Glomerular endothelial cell (primary cell): ENCODE measurements at places on chromosomes 7 and 10. TPM values are rescaled to one million over a fixed set of nuclear protein-coding genes. Genes with fewer than 3 reads are reported as not detected.

Gene FIS1
- total RNA-seq: 214 and 276 TPM in 2 replicates

Gene WEE2
- not detected in 2 replicates for total RNA-seq

Gene LIPJ
- not detected in 2 replicates for total RNA-seq

DNA sequence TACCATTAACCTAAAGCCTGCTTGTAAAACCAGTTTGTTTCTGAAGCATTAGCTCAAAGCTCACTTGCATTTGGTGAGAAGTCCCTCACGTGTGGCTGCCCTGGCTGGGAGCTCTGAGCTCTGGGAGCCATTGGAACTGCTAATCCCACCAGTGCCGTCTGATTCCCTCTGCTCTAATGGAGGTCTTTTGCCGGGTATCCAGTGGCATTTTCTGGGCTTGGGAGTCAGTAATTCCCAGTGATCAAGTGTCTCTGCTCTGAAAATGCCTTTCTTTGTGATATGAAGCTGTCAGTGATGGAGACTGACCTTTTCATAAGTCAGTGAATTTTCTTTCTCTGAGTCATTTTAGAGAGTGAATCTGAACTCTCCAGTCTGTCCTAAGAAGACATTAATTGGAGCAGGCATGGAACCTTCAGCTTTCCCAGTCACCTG is 36.9 kb upstream of the FAM20C start:
- DNase-seq: no peak

GRCh38 chr7:47948141-47948790 is at the start of gene PKD1L1:
Gene PKD1L1 (minus strand): TSS chr7:47948466. CDS start chr7:47948440, 26 bp downstream.
- DNase-seq: no peak

GRCh38 chr10:73444457-73444856 is 11.1 kb upstream of the MSS51 start:
- DNase-seq: no peak

DNA sequence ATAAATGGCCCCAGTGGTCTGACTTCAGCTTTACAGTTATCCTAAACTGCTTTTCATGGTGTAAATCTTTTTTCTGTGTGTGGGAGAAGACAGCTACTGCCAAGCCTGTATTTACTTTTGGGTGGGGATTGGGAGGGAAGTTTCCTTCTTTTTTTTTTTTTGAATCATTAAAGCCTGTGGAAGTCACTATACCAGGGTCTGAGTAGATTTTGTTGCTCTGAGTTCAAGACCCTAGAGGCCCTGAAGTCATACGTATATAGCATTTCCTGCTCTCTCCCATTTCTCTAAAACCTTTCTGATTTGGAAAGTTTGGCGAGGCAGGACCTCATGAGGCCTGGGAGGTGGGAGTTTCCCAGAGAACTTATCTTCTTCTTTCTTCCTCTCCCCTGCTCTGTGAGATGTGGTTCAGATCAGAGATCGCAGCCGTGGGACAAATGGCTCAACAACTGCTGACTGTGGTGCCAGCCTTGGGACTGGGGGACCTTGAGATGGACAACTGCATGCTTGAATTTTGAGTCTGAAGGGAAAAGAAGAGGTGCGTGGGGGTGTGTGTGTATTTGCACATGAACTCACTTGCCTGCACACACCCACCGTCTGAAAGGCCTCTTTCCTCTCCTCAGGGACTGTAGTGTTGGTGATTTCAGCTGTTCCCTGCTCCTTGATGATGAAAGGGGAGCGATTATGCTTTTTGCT is 18.1 kb downstream of the LRMDA start:
- no peak for DNase-seq

DNA sequence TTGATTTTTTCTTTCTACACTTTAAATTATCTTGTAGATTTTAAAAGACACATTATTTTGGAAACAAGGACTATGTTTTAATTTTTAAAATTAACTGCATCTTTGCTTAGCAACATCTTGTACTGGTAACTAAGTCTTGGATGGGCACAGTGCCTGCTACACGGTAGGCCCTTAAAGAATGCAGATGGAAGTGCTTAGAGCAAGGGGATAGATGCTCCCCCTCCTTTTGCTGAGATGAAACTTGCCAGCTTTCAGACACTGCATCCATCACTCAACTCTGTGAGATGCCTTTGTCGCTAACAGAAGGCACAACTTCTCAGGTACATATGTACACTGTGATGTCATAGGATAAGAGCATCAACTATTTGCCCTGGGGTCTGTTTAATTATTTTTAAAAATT is 103.9 kb downstream of the LRRC18 start:
- DNase-seq: no peak

DNA sequence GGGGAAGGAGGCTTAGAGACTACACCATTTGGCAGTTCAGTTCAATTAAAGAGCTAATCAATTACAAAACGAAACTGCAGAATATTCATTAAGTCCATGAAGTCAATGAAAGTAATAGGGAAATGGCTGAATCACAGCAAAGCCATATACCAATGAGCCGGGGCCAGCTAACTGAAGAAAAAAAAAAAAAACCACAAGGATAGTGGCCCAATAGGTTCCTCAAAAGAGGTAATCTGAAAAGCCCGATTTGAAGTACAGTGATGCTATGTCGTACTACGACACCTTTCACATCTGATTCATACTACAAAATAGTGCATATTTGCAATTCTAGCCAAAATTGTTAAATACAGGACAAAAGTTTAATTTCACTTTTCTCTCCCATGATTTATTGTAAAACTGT is 2.5 kb downstream of the ARHGAP12 start:
- DNase-seq: no peak

DNA sequence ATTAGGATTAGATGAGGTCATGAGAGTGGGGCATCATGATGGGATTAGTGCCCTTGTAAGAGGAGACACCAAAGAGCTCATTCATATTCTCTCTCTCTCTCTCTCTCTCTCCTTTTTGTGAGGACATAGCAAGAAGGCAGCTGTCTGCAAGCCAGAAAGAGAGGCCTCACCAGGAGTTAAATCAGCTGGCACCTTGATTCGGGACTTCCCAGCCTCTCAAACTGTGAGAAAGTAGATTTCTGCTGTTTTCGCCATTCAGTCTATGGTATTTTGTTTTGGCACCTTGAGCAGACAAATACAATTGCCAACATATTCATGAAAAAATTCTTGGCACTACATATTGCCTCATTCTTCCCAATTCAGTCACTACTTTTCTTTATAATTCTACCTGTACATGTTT is 20.6 kb upstream of the ATAD1 start:
- no peak for DNase-seq

DNA sequence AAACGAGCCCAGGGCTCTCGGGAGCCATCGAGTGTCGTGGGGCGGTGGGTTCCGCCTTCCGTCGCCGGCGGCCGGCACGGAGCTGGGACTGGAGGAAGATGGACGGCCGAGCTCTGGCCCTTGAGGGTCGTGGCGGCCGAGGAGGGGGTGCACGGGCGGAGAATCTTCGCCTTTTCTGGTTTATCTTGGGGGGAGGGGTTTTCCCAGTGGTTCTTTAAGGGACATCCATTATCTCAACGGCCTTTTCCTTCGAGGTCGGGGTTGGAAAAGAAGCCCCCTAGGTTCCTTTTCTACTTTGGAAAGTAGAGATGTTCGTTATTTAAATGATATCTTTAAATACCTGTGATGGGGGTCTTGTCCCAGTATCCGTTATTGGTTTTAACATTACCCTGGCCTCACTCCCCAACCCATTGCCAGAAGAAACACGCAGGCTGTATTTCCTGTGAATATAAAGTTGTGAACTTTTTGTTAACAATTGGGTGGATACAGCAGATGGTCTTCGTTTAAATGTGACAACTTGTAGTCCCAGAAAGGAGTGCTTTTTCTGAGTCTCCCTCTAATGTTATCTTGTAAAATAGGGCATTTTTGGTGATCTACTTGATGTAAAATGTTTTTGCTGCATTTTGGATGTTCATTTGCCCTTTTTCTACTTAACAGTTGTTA is 765 bp downstream of the CCAR1 start:
- no peak for DNase-seq

DNA sequence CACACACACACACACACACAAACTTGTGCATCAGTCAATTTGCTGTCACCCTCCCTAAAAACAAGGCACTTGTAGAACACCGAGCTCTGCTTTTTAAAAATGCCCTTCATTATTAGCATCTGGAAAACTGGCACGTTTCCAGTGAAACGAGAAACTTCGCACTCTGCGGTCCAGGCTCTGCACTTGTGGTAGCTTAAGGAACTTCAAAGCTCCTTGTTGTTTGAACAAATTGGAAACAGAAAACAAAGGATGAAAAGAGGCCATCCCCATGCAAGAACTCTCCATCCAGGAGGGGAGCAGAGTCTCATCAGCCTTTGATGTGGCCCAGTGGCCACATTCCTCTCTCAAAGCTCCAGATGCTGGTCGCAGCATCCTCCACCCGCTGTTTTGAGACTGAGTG is 105.1 kb downstream of the C10orf90 start:
- no peak for DNase-seq

DNA sequence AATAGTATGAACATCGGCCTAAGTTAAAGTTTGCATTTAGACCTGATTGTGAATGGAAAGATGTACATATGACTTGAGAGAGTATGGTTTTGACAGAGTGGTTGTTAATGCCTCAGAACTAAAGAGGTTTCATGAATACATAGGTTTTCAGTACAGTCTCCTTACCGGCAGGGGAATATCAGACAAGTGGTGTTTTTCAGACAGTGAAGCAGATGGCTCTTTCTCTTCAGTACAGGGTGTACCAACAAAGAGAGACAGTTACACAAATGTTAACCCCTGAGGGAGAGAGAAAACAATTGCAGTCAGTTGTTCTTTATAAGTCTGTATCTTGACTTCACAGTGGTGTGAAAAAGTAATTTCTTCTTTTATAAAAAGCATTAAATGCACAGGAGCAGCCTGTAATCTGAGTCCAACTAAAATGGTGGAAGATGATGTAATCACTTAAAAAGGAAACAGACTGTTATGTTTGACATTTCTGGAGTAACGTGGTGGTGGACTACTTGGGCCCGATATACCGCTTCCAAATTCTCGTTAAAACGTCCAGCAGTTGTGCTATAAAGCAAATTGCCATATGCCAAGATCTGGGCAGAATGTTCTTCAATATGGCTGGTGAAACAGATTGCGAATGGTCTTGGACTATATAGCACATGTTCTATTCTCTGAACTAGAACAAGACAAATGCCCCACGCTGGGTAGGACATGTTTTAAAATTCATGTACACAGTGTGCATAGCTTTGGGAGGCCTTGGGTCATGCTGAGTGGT is 69.2 kb downstream of the SDK1 start:
- DNase-seq: no peak
